ENCODE measurements at places on chromosomes 1 and 21.

DNA sequence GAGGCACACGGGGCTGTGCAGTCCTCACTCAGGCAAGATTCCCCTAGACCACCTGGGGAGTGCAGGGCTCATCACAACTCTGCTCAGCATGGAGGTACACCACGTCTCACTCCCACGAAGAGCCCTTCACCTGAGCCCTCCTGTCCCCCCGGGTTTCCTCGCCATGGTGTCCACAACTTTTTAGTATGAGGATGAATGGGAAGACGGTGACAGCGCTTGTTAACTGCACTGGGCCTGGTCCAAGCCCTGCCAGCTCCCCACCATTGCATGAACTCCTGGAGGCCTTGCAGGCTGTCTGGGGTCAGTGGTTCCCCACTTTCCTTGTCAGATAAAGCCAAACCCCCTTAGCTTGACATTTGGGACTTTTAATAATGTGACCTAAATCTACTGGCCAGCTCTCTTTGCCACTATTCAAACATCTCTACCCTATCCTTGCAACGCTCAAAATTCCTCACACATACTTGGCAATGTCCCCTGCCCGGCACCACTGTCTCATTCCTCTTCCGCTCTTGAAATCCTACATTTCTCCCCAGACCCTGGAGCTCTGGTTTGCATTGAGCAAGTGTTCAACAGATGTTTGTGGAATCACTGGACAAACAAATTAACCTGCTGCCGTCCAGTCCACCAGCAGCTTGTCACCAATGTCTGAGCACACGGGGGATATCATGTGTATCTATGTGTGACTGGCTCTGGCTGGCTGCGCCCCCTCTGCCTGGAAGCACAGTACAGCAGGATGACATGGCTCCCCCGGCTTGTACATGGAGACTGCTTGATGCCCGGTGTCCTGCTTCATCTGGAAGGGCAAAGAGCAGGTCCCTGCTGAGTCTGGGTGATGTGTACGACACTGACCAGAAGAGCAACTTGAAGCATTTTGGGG lies 11.2 kb downstream of the TMEM9 start:
- DNase-seq = no peak

DNA sequence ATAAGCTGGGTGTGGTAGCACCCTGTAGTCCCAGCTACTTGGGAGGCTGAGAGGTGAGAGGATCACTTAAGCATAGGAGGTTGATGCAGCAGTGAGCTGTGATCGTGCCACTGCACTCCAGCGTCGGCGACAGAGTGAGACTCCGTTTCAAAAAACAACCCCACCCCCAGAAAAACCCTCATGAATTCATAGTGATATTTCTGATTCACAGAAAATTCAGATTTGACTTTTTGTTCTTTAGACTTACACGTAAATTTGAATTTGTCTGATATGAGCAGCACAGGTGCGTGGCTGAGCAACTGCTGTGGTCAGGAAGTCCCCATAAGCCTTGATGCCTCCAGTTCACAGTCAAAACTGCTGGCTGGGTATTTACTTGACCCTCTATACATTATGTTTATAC lies 10.0 kb upstream of the MORC3 start:
- DNase-seq = no peak

- peak; percentile 35 for DNase-seq
These were observed 58.1 kb upstream of the COA6 start for GRCh38 chr1:234315091-234315541.

- no peak for DNase-seq
These were observed 8.0 kb downstream of the PLXNA2 start for GRCh38 chr1:208235982-208236761.

- DNase-seq = no peak
These were observed 34.1 kb downstream of the ARHGEF10L start for GRCh38 chr1:17573518-17574041.

GRCh38 chr1:169133801-169134502 lies 27.5 kb downstream of the ATP1B1 start:
- DNase-seq = no peak

DNA sequence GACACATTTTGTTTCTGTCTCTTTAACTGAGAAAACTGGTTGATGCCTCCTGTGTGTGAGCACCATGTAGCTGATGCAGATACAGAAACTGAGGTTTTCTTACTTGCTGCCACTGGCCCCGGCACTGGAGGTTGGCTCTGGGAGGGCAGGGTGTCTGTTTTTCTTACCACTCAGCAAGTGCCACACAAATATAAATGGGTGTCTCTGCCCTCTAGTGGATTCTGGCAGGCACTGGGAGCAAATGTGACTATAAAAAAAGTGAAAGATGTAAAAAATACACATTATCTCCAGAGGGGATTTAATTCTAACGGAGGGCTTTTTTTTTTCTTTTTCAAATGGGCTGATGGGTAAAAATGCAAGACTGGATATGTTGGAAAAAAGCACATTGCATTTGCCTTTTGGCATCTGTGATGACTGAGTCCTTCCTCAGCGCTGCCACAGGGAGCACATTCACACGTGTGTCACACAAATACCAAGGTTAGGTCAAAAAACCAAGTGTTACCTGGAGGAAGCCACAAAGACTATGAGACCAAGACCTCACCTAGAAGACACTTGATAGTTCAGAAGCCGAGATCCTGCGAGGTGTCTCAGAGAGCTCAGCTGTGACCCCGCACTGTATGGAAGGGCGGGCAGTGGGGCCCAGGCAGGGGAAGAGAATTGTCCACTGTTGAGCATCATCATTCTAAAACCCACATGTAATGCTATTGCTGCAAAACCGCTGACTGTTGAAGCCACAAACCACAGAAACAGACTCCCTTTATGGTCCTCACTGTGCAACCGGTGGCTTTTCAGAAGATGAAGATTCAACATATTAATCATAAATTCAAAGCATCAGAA lies 18.9 kb downstream of the PGBD2 start:
- peak; percentile 69 for DNase-seq

GRCh38 chr1:201933840-201934430 lies 12.4 kb downstream of the LMOD1 start:
- no peak for DNase-seq

DNA sequence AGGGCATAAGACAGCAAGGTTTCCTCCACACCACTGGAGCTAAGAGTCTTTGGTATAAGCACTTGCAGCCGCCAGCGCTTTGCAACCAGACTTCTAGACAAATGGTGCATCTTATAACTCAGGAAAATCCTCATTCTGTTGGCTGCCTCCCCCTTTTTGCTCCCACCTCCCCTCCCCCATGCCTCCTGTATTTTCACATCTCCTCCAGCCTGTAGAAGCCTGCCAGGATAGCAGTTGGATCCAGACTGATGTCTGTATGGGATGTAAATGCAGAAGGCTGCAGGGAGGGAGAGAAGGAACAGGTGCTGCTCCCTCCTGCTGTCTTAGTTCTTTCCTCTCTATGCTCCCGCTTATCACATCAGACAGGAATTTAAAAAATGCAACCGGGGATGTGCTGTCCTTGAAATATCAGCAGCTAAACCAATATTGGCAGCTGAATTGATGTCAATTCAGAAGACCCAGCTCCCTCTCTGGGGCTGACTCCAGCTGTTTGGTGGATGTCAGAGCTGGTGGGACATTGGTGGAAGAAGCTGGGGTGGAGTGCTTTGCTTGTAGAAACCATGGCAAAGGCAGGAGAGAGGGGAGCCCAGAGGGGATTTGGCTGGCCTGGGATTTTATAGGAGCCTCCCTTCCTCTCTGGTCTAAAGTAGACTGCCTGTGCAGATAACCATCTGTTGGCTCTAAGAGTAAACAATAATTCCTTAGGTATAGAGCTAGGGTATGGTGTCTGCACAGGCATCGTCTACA lies 53.5 kb downstream of the NFASC start:
- no peak for DNase-seq

GRCh38 chr1:169892927-169893644 lies 610 bp downstream of the SCYL3 start:
- DNase-seq = no peak

- DNase-seq = no peak
These were observed 265.4 kb upstream of the RAB4A start for GRCh38 chr1:229005556-229005955.

DNA sequence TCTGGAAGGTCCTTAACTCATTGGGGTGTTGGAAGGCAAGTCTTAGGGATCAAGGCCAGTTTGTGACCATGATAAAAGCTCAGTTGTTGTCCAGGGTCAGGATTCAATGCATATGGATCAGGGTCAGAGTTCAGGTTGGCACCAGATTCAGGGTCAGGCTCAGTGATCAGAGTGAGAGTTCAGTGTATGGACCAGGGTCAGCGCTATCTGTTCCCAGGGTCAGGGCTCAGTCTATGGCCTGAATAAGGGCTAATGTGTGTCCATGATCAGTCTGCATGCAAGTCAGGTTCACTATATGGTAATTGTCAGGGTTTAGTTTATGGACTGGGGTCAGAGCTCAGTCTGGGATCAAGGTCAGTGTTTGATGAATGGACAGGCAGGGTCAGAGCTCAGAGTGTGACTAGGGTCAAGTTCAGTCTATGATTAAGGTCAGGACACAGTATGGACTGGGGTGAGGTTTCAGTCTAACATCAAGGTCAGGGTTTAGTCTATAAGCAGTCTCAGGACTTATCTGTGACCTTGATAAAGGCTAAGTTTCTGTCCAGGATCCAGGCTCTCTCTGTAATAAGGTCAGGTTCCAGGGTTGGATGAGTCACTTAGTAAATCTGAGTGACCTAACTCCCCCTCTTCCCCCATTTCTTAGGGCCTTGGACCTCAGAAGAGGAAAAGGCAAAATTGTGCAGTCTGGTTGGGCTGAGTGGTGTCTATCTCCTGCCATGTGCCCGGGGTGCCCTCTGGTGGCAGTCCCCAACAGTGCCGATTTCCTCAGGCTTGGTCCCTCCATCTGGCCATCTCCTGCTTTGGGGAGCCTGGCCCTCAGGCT lies 23.8 kb downstream of the KNCN start:
- DNase-seq = peak; percentile 92

- no peak for DNase-seq
These were observed 73.0 kb upstream of the PTGS2 start for GRCh38 chr1:186753241-186753640.
